ENCODE measurements at places on chromosomes 7 and 10.
A peak's percentile ranks its signal among the peaks of the same experiment; 100 is the strongest.

DNA sequence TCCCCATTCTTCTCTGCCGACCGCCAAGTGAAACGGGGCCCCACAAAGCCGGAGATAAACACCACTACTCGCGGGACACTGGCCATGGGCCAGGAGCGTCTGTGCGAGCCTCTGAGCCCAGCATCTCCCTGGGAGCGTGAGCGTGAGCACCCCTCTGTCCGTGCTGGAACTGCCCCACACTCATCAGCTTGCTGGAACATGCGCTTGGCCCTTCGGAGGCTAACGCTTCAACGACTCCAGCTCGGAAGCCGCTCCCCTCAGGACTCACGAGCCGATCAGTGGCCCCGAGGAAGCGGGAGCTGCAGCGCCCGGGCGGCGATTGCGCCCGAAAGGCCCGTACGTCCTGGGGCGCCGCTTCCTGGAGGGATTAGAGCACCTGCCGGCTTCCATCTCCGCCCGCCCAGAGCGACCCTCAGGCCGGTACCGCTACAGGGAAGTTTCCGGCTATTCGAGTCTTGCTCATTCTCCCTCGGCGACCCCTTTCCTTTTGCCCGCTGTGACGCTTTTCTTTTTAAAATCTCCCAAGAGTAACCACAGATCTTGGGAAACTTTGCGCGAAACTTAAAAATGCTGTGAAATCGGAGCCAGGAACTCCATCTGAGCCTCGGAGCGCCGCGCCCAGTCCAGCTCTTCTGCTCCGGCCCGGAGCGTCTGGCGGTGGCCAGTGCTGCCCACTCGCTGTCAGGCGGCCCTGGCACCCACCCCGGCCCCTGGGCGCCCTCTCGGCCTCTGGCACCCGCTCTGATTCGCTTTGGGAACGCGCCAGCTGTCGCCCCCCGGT is 1.0 kb downstream of the TLL2 start:
- DNase-seq = no peak

- DNase-seq = no peak
Measured at GRCh38 chr10:71358277-71358676, 38.4 kb upstream of the CDH23 start.

DNA sequence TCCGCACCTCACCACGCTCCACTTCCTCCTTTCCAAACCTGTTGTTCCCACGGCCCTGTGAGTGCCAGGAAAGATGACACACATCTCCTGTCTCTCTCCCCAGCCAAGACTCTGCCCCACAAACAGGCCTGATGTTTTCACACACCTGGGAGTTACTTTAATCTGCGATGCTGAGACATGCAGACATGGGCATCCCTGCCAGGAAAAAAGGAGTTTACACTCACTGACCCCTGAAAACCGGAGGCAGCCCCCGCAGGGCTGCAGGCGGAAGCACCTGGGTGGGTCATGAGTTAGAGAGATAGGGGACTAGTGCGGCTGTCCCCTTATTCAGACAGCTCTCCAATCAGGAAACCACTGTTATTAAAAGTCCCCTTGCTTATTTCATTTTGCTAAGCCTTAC is 106.4 kb upstream of the CARD11 start:
- DNase-seq = no peak

- DNase-seq = no peak
Measured at GRCh38 chr10:96829029-96829773, 2.9 kb upstream of the LCOR start.

DNA sequence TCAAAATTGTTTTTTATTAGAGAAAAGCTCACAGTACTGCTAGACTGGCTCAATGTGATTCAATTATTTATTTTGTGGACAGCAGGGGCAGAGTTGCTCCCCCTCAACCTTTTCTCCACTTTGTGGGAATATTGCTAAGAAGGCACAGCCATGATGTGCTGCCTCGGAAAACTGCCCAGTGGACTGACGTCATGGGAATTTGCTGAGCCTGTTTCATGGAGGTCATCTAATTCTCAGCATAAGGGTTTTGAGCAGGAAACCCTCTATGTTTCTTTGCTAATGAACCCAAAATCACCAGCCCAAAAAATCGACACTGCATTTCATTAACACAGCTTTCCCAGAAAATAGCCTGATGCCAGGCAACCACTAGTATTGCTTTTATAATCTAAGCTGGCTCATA is 228.8 kb upstream of the FAM3C start:
- no peak for DNase-seq

GRCh38 chr7:25167262-25167843 is 42.3 kb upstream of the CYCS start:
- DNase-seq = no peak

DNA sequence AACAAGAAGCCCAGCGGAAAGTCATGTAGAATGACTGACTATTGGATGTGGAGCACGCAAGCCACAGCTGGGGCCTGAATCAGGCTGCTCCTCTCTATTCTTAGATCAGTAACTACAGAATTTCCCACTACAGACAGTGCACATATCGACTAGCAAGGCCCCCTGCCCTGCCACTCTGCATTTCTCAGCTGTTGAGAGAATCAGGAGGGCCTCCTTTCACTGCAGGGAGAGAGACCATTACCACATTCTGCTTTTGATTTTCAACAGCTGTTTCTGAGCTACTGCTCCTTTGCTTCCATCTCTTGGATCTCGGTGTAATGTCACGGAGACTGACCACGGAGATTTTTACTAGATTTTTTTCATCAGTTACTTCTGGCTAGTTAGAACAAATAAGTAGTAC is 73.8 kb downstream of the PON1 start:
- no peak for DNase-seq

GRCh38 chr7:26691406-26691805 is 173.0 kb downstream of the SKAP2 start:
- no peak for DNase-seq

DNA sequence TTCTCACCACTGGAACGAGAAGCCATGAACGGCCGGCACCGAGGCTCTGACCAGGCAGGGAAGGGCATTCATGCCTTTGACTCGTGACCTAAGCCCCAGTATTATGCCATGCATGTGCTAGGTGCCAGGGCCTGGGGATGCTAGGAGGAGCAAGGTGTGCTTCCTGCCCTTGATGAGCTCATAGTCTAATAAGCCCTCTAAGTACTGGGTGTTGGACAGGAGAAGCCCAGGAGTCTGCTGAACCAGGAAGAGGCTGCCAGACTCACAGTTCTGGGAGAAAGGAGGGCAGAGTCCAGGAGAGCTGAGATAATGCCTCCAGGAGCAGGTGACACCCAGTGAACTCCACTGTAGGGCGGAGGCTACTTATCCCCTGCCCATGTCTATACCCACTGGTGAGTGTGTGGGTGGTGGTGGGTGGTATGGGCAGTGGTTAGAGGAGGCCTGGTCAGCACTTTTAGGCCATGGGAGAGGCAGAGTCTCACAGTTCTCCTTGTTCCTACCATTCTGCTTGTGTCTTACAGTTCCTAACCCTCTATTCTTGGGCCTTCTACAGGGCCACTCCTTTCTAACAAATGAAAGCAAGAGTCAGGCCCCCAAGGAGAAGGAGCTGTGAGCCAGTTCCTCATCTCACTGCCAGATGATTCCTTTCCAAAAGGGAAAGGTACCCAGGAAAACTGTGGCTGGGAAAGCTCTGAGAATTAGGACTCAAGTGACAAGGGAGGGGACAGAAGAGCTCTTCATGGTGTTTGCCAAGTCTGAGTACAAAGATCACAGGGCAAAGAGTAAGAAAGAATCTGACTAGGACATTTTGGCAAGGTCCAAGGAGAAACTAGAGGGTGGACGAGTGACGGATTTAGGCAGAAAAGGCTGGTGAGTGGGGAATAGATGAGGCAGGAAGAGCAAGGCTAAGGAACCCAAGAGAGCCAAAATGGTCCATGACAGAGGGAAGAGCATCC is 3.6 kb upstream of the MXI1 start:
- no peak for DNase-seq

- peak; percentile 25 for DNase-seq
Measured at GRCh38 chr10:92291921-92292845, 1.2 kb downstream of the MARCHF5 start.

GRCh38 chr7:16040346-16040745 is 353.9 kb upstream of the MEOX2 start:
- no peak for DNase-seq
